Activated B cell treated with CpG ODN at 0.5 μM for 24 hours (primary cell): ENCODE measurements at places on chromosomes 11 and 22. TPM values are rescaled to one million over a fixed set of nuclear protein-coding genes. Genes with fewer than 3 reads are reported as not detected.

MMP12 gene
- total RNA-seq: not detected in 2 replicates

MRTFA gene
- total RNA-seq: 99.4 and 115 TPM in 2 replicates

POU2AF1 gene
- 141 and 155 TPM in 2 replicates for total RNA-seq

DNA sequence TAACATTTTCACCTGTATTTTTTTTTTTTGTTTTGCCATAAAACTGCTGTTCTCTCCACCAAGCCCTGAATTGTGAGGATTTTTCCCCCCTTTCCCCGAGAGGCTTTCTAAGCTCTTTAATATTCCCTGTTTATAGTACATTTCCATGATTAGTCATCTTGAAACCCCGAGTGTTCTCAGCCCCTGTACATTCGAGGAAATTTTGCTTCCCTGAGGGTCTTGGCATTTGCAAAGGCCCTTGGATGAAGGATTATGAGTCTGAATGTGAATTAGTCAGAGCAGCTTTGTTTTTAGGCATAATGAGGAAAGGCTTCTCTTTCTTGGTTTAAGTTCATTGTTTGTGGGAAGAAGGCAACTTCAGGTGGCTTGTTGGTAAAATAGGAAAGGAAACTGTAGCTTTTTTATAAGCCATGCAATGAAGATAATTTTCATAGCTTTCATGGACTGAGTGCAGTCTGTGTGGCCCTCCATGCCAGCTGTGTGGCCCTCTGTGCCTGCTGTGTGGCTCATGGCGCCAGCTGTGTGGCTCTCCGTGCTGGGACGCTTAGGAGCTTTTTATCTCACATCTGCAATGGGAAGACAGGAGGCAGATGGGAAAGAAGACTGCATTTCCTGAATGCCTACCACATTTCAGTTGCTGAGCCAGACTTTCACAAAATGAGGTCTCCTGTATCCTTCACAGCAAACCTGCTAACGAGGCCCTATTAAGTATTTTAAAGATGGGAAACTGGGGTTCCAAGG is 129.0 kb downstream of the TEAD1 start:
- DNase-seq: no peak

- DNase-seq: no peak
These were observed 435.6 kb downstream of the DYNC2H1 start for GRCh38 chr11:103544874-103545273.

GRCh38 chr11:94849839-94850238 is 81.7 kb downstream of the AMOTL1 start:
- no peak for DNase-seq

- DNase-seq: no peak
These were observed 38.0 kb upstream of the PDE2A start for GRCh38 chr11:72712168-72712751.

DNA sequence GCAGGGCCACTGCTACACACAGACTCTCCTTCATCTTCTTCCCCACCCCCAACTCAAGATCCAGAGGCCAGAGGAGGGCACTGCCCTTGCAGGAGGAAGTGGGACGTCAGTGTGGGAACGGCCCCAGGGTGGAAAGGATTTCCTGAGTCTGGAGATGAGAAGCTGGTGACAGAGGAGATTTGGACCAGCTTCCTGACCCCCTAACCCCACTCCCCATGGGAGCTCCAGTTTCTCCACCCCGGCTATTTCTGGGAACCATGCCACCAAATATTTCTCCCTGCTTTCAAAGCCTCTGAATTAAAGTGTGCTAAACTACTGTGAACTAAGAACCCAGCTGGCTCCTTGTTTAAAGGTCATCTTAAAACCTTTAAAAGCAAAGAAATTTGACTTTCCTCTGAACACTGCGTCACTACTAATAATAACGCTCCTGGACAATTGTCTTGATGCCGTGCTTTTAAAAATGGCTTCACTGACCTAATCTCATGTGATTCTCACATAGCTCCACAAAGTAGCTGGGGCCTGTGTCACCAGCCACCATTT is 46.6 kb downstream of the CWC15 start:
- no peak for DNase-seq

GRCh38 chr22:48491451-48491941 is 1336.2 kb downstream of the BRD1 start:
- no peak for DNase-seq

DNA sequence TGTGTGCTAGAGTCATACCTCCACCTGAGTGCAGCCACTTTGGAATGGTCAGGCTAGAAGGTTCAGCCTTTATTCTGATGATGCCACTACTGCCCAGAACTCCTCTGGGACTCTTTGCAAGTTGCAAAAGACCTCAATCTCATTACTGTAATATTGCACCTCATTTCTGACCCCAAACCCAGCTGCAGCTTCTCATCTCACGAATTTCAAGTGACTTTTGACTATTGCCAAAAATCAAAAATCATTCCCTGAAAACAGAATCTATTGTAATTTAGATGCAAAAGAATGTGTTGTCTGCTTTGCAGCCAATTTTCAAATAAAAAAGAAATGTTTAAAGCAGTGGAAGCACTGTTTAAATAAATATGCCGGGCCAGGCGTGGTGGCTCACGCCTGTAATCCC is 25.2 kb downstream of the GVQW3 start:
- DNase-seq: no peak

- DNase-seq: no peak
These were observed 249.4 kb downstream of the SBF2 start for GRCh38 chr11:10044618-10045017.

DNA sequence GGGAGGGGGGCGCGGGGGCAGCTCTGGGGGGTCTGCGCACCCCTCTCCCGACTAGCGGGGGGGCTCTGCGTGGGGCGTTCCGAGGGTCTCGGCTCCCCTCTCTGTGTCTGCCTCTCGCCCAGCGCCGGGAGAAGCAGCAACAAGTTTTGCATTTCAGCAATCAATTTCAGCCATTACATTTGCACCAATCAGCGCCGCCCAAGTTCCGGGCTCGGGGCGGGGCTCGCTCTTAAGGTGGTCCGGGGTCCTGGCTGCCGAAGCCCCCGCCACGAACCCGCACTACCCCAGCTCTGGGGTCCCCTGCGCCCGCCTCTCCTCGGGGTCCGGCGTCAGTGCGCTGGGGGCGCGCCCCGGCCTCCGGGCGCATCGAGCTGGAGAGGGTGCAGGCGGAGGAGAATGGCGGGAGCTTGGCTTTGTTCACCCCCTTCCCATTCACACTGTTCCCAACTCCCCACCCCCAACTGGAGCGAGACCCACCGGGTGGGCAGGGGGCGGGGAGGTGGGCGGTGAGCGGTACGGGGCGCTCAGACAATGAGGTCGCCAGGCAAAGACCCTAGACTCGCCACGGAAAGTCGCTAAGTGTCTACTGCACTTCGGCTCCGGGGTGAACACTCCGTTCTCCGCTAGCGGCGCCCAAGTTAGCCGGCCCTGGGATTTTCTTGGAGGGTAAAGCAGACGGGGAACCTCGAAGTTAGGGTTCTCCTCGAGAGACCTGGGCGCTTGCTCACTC is at the start of gene MN1:
Gene MN1 (minus strand): TSS at position 141 of the 730 bp plus-strand sequence. CDS start 1,213 bp downstream, outside the sequence.
- peak; percentile 40 for DNase-seq
